ENCODE measurements at places on chromosomes 16 and 17. TPM values are rescaled to one million over a fixed set of nuclear protein-coding genes. Genes with fewer than 3 reads are reported as not detected.

Gene SPN
- 2.0 TPM for total RNA-seq

DNA sequence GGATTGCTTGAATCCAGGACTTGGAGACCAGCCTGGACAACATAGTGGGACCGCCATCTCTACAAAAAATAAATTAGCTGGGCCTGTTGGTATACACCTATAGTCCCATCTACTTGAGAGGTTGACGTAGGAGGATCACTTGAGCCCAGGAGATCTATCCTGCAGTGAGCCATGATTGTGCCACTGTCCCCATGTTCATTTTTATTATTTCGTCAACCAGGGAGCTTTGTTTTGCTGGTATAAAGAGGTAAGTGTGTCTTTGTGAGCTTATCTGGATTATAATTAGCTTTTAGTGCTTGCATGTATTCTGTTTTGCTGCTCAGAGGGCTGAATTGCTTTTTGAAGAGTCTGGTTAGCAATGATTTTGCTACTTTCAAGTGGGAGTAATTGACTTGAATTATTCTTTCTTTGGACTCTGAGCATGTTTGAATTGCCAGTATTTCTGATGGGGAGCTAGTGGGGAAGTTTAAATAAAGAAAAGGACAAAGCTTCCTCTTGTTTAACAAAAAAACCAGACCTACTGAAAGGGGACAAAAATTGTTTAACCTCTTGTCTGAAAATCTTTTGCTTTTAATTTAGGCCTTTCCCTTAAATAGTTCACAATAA lies 31.6 kb upstream of the BCAS3 start:
- DNase-seq: no peak

DNA sequence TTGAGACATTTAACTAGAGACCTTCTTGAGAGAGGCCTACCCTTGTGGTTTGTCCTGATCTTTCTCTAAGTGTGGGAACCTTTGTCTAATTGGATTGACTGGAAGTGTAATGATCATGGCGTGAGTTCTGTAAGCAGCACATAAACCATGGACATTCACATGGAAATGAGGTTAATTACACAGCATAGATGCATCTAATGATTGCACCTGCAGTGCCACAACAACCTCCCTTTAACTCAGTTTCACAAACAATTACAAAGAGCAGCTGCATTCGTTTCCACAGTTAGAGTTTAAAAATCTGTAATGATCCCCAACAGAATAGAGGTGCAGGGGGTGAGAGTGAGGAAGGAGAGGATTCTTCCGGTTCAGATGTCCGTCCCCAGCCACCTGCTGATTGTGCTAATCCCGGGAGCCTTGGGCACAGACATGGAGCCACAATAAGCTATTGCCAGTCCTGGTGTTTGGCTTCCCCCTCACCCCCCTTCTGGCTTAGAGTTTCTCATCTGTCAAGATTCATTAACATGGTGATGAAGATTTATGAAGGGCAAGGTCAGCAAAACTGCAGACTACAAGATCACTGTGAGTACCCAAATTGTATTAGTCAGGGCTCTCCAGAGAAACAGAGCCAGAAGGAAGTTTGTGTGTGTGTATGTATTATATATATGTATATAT lies 659.2 kb upstream of the SOX9 start:
- no peak for DNase-seq

DNA sequence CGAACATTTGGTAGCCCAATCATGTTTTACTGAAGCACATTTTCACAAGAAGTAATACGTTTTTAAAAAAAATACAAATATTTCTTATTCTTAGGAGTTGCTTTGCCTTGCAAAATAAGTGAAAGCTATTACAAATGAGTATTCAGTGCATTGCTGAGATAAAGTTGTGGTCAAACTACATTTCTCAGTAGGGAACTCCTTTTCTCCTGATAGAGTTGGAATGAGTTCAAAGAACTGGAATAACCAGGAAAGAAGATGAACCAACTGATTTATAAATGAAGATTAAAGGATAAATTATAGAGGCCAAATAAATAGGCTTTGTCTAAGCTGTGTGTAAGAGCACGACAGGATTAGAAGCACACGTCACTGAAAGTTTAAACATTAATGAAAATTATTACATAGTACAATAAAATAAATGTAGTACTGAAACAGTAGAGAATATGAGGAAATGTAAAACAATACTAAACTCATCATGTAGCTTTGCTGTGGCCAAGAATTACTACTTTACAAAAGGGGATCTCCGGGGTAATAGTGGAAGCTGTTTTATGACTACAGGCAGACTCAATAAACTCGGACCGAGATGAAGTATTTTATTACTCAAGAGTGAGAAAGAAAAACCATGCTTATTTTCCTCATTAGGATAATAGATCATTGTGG lies 73.6 kb downstream of the KCNJ2 start:
- no peak for DNase-seq

DNA sequence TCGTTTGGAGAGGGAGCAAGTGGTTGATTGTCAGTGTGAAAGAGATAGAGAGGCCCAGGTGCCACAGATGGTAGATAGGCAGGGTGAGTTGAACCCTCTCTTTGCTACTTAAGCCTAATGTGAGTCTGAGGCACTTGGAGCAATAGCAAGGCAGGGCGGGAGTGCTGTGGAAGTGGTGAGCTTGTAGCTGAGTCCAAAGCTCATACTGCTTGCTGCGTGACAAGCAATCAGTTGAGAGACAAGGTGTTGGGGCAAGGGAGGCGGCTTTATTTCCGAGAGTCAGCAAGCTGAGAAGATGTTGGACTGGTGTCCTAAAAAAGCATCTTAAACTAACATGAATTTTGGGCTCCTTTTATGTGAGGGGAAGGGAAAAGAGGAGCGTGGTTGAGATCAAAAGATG lies 112.9 kb upstream of the ZKSCAN2 start:
- DNase-seq: no peak

Data from body of pancreas (tissue), 4 donors.